ENCODE measurements at places on chromosomes 7 and 10.
A peak's percentile ranks its signal among the peaks of the same experiment; 100 is the strongest.

DNA sequence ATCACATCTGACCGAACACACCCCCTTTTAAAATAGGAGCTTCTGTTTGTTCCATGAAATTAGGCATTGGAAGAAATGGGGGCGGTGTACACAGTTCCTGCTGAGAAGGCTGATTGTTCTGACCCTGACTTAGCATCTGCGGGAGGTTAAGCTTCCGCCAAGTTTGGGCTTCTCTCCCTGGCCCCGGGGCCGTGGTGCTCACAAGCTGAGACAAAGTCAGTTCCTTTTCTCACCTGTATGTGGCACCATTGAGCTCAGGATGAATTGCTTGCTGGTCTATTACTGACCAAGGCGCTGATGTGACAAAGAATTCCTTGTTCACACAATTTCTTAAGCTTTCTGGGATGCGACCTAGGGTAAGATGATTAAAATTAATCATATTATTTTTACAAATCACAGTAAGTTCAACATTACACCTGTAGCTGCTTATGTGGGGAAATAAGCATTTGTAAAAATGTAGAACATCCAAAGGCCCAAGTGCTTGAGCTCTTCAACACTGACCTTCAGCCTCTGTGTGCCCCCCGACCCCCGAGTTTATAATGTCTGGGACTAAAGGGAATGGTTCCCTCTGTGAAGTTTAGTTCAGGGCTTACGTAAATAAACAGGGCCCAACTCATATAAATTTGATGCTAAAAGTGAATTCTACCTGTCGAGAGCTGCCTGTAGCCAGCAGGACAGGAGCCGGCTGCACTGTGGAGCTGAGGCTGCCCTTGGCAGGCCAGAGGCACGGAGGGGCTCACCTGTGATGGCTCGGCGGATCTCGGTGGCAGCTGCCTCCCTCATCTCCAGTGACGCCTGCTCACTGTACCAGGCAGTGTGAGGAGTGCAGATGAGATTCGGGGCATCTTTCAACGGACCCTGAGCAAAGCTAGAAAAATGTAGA is 50.8 kb downstream of the ZRANB1 start:
- no peak for DNase-seq

DNA sequence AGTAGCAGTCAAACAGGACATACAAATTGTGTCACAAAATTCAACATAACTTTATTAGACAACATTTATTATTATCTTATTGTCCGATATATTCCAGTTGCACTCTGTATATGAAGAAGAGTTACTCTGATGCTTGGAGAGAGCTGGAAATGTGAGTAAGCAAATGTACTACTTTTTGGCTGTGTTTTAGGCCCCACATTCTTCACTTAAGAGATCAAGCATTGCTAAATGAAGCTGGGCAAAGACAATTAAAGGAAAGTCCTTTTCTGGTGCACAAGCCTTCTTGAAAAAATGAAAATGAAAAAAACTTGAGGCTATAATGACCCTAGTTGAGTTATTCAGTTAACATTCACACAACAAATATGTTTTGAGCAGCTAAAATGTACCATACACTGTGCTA is 26.1 kb downstream of the MYPN start:
- DNase-seq = no peak

DNA sequence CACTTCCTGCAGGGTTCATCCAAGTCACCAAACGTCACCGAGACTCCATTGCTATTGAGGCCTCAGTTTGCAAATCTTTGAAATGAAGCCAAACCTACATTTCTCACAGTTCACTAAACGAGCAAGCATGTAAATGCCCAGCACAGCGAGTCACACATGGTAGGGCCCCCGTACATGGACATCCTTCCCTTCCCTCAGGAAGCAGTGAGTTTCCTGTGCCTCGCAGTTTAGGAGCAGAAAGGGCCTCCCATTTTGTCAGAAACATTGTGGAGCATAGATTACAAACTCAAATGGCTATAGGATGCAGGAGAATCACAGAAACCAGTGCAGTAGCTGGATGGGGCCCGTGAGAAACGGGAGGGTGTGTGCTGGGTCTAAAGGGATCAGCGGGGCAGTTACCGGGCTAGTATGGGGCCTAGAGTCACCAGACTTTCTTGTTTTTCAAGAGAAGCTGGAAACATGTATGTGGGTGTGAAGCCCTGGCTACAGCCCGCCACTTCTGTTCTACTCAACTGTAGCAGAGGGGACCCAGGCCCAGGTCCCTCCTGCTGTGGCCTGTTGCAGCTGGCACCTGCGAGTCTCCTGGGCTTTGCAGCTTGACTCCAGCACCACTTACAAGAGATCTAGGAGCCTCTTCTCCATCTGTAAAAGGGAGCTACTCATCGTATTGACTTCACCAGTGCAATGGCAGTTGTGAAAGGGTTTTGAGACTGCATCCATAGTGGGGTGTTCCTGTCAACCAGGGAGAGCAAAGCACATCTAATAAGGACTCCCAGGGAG is 14.2 kb upstream of the SLC18A3 start:
- no peak for DNase-seq

GRCh38 chr7:155973451-155973997 is 161.3 kb upstream of the SHH start:
- DNase-seq = no peak

- no peak for DNase-seq
Measured at GRCh38 chr10:101367569-101368453, 13.8 kb downstream of the BTRC start.

DNA sequence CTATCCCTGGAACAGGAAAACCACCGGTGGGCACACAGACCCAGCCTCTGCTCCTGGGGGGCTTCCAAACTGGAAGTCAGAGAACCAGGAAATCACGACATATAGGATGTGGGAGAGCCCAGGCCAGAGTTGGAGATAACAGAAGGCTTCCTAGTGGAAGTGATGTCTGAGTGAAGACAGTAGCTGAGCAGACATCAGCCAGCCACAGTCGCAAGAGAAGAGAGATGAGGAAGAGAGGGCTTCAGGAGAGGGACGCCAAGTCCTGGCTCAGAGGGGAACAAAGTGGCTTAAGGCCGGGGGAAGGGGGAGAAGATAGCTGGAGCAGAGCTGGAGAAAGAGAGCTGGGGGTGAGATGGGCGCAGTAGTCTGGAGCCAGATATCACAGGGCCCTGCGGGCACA is 30.9 kb upstream of the ELN start:
- DNase-seq = no peak

GRCh38 chr10:46520381-46520780 is 36.1 kb downstream of the GPRIN2 start:
- peak; percentile 3 for DNase-seq

DNA sequence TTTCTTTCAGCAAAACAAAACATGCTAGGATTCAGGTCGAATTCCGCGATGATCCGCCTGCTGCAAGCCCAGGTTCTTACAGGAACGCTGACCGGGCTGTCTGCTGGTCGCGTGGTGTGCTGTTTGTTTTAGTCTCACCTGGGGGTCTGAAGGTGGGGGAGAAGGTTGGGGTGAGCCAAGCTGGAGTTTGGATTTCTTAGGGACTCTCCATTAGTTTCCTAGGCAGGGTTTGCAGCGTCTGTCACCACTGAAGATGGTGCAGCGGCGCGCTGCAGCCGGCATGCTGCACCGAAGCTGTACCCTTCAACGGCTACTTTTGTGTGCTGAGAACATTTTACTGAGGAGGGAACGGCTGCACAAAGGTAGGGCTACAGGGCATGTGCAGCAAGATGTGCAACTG is 48.7 kb downstream of the GCC1 start:
- DNase-seq = no peak

DNA sequence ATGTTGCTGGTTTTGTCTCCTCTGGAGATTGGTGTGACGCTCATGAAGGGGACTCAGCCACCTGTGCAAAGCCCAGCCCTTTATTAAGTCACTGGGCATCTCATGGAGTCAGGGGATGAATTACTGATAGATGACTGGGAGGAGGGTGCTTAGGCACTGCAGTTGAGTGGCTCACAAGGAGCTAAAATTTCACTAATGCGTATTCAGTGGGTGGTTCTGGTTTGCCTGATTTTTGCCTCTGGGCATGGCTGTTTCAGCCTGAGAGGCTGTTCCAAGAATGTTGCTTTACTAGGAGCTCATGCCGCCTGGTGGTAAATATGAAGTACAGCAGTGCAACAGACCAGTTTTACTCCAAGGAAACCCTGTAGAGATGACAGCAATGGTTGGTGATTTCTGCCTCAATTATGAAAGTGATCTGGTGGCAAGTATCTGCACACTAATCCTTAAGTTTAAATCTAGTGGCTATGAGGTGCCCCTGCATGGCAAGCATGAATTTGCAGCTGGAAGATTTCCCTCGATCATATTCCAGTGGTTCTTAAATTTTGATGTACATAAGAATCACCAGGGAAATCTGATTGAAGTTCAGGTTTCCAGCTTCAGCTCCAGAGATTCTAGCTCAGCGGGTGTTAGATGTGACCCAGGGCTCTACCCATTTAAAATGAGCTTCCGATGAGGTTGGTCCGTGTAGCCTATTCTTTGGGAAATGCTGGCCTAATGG is 19.9 kb downstream of the ACTA2 start:
- no peak for DNase-seq

DNA sequence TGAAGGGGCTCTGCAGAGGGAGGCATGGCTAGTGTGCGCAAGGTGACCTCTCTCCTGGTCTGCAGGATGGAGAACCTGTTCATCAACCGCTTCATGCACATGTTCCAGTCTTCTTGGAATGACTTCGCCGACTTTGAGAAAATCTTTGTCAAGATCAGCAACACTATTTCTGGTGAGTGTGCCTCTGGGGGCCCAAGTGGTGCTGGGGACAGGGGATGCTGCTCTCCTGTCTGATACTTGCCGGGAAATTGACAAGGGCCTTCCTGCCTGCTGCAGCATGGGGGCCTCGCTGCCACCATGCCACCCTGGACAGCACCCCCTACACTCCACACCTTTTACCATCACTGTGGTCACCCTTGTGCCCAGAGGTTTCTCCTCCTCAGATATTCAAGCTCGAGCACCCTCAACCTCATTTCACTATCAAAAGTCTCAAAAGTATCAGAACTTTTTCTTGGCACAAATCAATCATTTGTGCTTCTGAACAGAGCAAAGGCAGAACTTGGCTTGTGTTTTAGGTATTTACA is 50.0 kb downstream of the ALOX5 start:
- no peak for DNase-seq

GRCh38 chr10:88115407-88115806 is 252.0 kb downstream of the PTEN start:
- no peak for DNase-seq

- DNase-seq = no peak
Measured at GRCh38 chr10:98425511-98426352, 10.8 kb upstream of the PYROXD2 start.

DNA sequence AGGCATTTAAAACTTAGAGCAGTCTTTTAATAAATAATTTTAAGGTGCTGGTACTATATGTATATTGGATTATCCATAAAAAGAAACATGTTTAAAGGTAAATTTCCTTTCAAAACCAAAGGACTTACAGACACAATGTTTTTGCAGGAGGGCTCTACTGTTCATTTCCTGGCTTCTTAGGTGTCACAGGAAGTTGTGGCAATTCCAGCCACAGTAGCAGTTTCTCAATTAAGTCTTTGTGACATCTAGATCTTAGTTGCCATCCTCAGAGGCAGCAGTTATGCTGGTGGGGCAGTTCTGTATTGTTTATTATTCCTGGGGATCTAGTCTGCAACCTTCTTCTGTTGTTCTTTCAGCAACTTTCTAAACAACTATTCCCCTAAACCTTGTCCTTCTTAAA is 460.1 kb downstream of the MAGI2 start:
- no peak for DNase-seq

GRCh38 chr10:125778556-125778955 is 2.9 kb upstream of the MMP21 start:
- DNase-seq = no peak

DNA sequence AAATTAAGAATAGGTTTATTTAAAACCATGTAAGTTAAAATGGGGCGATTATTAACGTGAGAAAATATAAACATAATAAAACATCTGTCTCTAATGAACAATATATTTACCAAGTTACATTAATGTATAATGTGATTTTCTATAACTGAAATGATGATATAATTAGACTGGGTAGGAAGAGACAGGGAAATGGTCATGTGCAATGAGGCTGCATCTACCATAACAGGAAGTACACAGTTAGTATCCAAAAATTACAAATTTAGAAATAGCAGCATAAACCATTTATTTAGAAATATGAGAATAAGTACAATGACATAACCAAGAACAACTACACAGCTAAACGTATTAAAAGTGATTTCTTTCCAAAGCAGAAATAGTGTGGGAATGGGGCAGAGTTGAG is 25.8 kb upstream of the BET1 start:
- no peak for DNase-seq

GRCh38 chr10:71561003-71561574 is 158.5 kb downstream of the C10orf105 start:
- no peak for DNase-seq

- no peak for DNase-seq
Measured at GRCh38 chr10:48333856-48334255, 27.4 kb downstream of the MAPK8 start.

DNA sequence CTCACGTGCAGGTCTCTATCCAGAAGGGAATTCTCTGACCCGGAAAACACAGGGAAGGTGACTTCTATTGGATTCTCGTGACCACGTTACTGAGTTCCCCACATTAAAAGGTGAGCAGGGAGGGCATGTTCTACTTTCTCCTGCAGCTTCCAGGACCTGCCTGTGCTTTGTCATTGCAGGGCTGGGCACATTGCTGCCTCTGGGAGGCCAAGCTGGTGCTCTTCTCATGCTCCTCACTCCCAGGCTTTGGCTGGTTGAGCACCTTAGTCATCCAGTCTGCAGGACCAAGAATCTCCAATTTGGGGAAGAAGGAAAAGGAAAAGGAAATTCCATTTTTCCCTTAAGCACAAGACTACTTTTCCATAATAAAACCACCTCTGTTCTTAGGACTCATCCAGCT is 86.5 kb upstream of the TMEM72 start:
- DNase-seq = no peak

- no peak for DNase-seq
Measured at GRCh38 chr10:85618841-85619240, 747.8 kb downstream of the GRID1 start.

DNA sequence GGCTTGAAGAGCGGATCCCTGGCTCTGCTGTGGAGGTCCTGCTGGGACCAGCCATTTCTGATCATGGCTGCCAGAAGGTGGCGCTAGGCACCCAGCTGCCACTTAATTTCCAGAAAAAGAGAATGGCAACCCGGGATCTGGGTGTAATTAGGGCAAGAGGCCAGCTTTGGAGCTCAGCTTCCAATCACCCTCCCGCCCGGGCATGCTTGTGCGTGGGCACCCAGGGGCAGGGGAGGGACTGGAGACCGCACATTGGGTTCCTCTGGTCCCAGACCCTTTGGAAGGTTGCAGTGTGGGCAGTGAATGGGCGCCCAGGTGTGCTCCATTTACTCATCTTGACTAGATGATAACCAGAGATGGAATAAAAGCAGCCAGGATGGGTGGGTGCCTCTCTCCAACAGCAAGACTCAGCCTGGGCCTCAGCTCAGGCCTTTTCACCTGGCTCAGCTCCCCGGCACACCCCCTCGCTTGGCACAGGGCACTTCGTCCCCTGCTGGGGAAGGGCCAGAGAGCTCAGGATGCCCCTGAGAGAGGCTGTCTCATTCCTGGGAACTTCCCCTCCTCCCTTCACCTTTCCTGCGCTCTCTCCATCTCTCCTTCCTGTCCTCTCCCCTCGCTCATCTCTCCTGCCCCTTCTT is 14.7 kb downstream of the FAM241B start:
- DNase-seq = no peak
